ENCODE measurements at places on chromosomes 2 and 18.

- no peaks in the 10 kb centered on the region for H3K4me1 ChIP-seq
- no peak overlapping the region for H3K27ac ChIP-seq
- H3K4me3 ChIP-seq: no peak overlapping the region
- no peak for DNase-seq
- no peaks in the 10 kb centered on the region for H3K27me3 ChIP-seq
Observed at GRCh38 chr2:88318956-88319330, 133.6 kb downstream of the FOXI3 start.

DNA sequence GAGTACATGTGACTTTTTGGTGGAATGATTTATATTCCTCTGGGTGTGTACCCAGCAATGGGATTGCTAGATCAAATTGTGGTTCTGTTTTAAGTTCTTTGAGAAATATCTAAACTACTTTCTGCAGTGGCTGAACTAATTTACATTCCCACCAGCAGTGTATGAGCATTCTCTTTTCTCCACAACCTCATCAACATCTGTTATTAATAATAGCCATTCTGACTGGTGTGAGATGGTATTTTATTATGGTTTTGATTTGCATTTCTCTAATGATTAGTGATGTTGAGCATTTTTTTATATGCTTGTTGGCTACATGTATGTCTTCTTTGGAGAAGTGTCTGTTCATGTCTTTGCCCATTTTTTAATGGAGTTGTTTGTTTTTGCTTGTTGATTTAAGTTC, 267.4 kb upstream of the NT5C1B start:
- no peak overlapping the region for H3K4me3 ChIP-seq
- H3K4me1 ChIP-seq: no peaks in the 10 kb centered on the region
- no peak overlapping the region for H3K27ac ChIP-seq

- H3K36me3 ChIP-seq: no peaks in the 10 kb centered on the region
- no peaks in the 10 kb centered on the region for H3K27me3 ChIP-seq
- H3K27ac ChIP-seq: peak overlapping the region; percentile 83
Observed at GRCh38 chr18:76450452-76451395, 44.3 kb downstream of the ZNF516 start.

- no peak for DNase-seq
- no peak overlapping the region for H3K4me3 ChIP-seq
- no peaks in the 10 kb centered on the region for H3K36me3 ChIP-seq
- no peak overlapping the region for H3K27ac ChIP-seq
Observed at GRCh38 chr18:33901894-33902512, 322.7 kb downstream of the NOL4 start.

GRCh38 chr2:21891191-21891590, 767.4 kb downstream of the TDRD15 start:
- no peak for DNase-seq
- no peaks in the 10 kb centered on the region for H3K27me3 ChIP-seq
- H3K4me3 ChIP-seq: no peak overlapping the region
- H3K4me1 ChIP-seq: no peaks in the 10 kb centered on the region
- H3K36me3 ChIP-seq: no peaks in the 10 kb centered on the region

- no peak for DNase-seq
- H3K27ac ChIP-seq: no peak overlapping the region
- no peaks in the 10 kb centered on the region for H3K36me3 ChIP-seq
- H3K4me3 ChIP-seq: no peak overlapping the region
Observed at GRCh38 chr2:12534646-12535263, 182.0 kb upstream of the TRIB2 start.

GRCh38 chr2:15582710-15583357, 8.8 kb upstream of the DDX1 start:
- no peak for DNase-seq
- H3K4me3 ChIP-seq: no peak overlapping the region
- H3K4me1 ChIP-seq: no peaks in the 10 kb centered on the region
- H3K27me3 ChIP-seq: no peaks in the 10 kb centered on the region

GRCh38 chr2:197011021-197011417, 84.5 kb upstream of the PGAP1 start:
- no peak overlapping the region for H3K27ac ChIP-seq
- H3K4me3 ChIP-seq: no peak overlapping the region
- DNase-seq: no peak
- H3K27me3 ChIP-seq: no peaks in the 10 kb centered on the region

GRCh38 chr2:221817052-221817451, 244.9 kb upstream of the EPHA4 start:
- no peaks in the 10 kb centered on the region for H3K36me3 ChIP-seq
- no peak overlapping the region for H3K27ac ChIP-seq
- DNase-seq: no peak
- no peaks in the 10 kb centered on the region for H3K27me3 ChIP-seq
- no peak overlapping the region for H3K4me3 ChIP-seq

- no peaks in the 10 kb centered on the region for H3K4me1 ChIP-seq
- H3K27ac ChIP-seq: no peak overlapping the region
- H3K36me3 ChIP-seq: no peaks in the 10 kb centered on the region
- no peaks in the 10 kb centered on the region for H3K27me3 ChIP-seq
- H3K4me3 ChIP-seq: no peak overlapping the region
Observed at GRCh38 chr2:223668302-223668998, 66.3 kb upstream of the SCG2 start.

DNA sequence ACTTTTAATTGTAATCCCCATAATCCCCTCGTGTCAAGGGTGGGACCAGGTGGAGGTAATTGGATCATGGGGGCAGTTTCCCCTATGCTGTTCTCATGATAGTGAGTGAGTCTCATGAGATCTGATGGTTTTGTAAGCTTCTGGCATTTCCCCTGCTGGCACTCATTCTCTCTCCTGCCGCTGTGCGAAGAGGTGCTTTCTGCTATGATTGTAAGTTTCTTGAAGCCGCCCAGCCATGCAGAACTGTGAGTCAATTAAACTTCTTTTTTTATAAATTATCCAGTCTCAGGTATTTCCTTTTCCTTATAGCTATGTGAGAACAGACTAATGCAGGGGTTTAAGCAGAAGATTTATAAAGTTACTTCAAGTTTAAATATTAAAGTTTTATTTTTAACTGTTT, 655.2 kb downstream of the EPHA4 start:
- H3K27ac ChIP-seq: no peak overlapping the region
- no peak overlapping the region for H3K4me3 ChIP-seq
- H3K36me3 ChIP-seq: no peaks in the 10 kb centered on the region

DNA sequence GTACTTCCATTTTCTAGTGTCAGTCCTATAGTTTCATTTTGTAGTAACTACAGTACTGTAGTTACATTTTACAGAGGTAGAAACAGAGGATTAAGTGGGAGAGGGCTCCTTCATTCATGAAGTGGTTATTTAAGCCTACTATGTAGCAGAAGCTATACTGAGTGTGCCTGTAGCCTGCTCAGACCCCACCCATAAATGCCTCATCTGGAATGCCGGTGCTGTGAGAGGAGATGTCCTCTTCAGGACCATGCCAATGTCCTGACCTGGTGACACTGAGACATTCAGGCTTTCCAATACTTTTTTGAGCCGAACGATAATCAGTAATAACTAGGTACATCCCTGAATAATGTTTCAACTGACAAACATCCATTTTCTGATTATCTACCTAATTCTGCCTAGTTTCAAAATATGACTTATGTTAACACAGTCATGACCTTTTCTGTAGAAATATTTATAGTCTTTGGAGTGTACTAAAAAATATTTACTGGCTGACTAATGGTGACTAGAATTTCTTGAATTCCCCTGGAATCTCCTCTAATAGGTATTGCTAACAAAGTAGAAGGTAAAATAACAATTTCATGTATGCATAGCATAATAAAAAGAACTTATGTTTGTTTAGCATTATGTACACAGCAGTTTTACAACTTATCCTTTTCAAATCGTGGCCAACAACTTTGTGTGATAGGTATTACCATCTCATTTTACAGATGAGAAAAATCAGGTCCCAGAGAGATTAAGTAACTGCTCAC, 10.2 kb upstream of the ARHGAP28 start:
- H3K4me3 ChIP-seq: no peak overlapping the region
- no peaks in the 10 kb centered on the region for H3K36me3 ChIP-seq
- no peak overlapping the region for H3K27ac ChIP-seq
- DNase-seq: no peak

- no peak for DNase-seq
- H3K4me3 ChIP-seq: no peak overlapping the region
- H3K36me3 ChIP-seq: peaks cover 9% of the 10 kb centered on the region
- no peak overlapping the region for H3K27ac ChIP-seq
Observed at GRCh38 chr2:178111743-178112142, 494 bp upstream of the RBM45 start.

DNA sequence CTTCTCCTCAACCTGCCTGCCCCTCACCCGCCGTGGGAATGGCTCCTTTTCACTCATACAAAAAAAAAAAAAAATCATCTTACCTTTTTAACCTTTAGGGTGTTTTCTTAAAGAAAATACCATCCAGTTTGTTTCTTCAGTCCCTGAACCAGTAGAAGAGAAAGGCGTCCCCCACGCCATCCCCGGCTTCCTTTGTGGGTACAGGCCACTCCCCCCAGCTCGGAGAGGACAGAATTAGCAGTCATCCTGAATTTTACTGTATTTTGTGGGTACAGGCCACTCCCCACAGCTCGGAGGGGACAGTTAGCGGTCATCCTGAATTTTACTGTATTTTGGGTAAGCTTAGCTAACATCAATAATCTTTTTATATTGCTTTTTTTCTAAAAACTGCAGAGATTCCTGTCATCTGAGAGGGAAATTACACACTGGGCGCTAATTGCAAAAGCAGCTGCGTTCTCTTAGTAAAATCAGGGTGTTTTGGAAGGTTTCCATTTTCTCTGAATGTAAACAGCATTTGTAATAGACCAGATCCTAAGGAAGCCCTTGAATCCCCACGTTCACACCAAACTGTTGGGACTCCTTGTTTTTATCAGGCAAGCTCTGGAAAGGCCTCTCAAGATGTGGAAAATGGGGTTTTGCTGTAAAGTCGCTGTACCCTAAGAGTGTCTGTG, 72.5 kb downstream of the NFATC1 start:
- H3K4me1 ChIP-seq: no peaks in the 10 kb centered on the region
- H3K27me3 ChIP-seq: no peaks in the 10 kb centered on the region
- no peak overlapping the region for H3K27ac ChIP-seq
- DNase-seq: no peak

GRCh38 chr2:112187805-112188596, 49.8 kb downstream of the FBLN7 start:
- no peak overlapping the region for H3K4me3 ChIP-seq
- H3K27ac ChIP-seq: no peak overlapping the region
- no peaks in the 10 kb centered on the region for H3K36me3 ChIP-seq
- no peak for DNase-seq
- H3K4me1 ChIP-seq: no peaks in the 10 kb centered on the region

GRCh38 chr18:55384551-55385275, 203.3 kb downstream of the TCF4 start:
- no peaks in the 10 kb centered on the region for H3K4me1 ChIP-seq
- H3K36me3 ChIP-seq: no peaks in the 10 kb centered on the region
- no peak overlapping the region for H3K27ac ChIP-seq
- no peaks in the 10 kb centered on the region for H3K27me3 ChIP-seq

GRCh38 chr2:226310146-226310545, 489.5 kb downstream of the IRS1 start:
- H3K27ac ChIP-seq: no peak overlapping the region
- H3K4me1 ChIP-seq: peaks cover 22% of the 10 kb centered on the region
- no peak for DNase-seq

DNA sequence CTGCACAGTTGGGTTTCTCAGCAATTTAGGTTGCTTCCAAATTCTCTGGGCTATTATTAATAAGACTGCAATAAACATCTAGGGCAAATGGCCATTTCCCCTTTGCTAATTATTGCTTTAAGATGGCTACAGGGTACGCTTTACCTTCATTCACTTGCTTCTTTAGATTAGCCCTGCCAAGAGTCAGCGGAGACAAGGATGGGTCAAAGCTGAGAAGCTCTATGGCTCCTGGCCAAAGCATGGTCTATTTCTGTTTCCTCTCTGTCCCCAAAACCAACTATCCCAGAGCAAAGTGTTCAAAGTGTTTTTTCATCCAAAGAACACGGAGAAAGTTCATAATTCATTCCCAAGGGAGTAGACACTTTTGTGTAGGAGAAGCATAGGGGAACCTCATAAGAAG, 75.2 kb upstream of the NFU1 start:
- no peak overlapping the region for H3K27ac ChIP-seq
- DNase-seq: no peak
- H3K36me3 ChIP-seq: peaks cover 64% of the 10 kb centered on the region
- peaks cover 20% of the 10 kb centered on the region for H3K4me1 ChIP-seq

- H3K27me3 ChIP-seq: no peaks in the 10 kb centered on the region
- no peak overlapping the region for H3K27ac ChIP-seq
- H3K4me3 ChIP-seq: peak overlapping the region; percentile 11
- DNase-seq: peak; percentile 14
- peaks cover 14% of the 10 kb centered on the region for H3K4me1 ChIP-seq
- H3K36me3 ChIP-seq: peaks cover 18% of the 10 kb centered on the region
Observed at GRCh38 chr2:28134262-28134812, 243.8 kb downstream of the BABAM2 start.

DNA sequence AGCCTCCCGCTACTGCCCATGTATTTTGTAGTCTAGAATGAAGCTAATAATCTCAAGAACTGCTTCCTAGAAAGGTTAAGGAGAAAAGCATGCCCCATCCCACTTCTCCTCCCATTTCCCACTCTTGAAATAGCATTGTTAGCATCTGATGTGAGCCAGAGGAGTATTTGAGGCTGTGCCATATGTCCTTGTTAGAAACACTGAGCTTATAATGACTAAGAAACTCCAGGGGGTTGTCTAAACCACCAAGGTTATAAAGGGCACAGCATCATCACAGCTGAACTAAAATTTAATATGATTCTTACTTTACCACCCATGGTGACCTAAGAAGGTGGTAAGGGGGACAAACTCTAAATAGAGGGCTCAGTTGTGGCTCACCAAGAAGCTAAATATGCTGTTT, 16.6 kb downstream of the TSPYL6 start:
- DNase-seq: no peak
- no peaks in the 10 kb centered on the region for H3K4me1 ChIP-seq
- no peaks in the 10 kb centered on the region for H3K27me3 ChIP-seq
- H3K36me3 ChIP-seq: no peaks in the 10 kb centered on the region

DNA sequence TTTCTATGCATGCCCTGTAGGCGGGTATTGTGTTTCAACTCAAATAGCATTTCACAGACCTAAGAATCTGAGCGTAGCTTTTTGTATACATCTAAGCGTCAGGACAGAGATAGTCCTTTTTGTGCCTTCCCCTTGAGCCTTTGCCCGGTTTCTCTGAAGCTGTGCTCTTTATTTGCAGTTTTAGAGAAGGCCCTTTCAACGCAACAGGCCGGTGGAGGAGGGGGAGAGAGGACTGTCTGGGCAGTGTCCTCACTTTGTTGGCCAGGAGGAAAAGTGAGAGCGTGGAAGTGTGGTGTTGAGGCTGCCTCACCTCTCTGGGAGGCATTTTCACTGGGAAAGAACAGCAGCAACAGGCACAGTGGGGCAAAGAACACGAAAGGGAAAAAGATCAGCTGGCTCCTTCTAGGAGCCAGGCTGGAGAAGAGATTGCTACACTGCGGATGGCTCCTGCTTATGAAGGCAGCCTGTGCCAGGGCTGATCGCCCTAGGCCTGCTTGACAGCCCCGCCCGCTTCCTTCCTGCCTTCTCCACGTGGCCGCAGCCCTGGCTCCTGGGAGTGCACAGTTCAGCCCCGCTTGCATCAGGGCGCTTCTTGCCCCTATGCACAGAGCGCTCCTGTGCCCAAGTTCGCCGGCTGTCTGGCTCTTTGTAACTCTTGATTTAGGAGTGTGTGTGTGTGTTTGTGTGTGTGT, 195.6 kb upstream of the POU3F3 start:
- peak; percentile 62 for DNase-seq
- H3K27ac ChIP-seq: peak overlapping the region; percentile 17
- H3K4me3 ChIP-seq: peak overlapping the region; percentile 69
- peaks cover 23% of the 10 kb centered on the region for H3K4me1 ChIP-seq

- DNase-seq: no peak
- H3K4me1 ChIP-seq: peaks cover 48% of the 10 kb centered on the region
- peak overlapping the region; percentile 90 for H3K27ac ChIP-seq
- H3K36me3 ChIP-seq: peaks cover 39% of the 10 kb centered on the region
Observed at GRCh38 chr2:112646102-112646719, 472 bp downstream of the SLC20A1 start.
